ENCODE measurements at places on chromosomes 2 and 18.

- no peak for DNase-seq
These were observed 241.6 kb upstream of the RAB6C start for GRCh38 chr2:129737660-129738527.

GRCh38 chr2:217064234-217065011 lies 204.6 kb upstream of the TNP1 start:
- no peak for DNase-seq

- DNase-seq: no peak
These were observed 9.9 kb downstream of the CNTNAP5 start for GRCh38 chr2:124035001-124035400.

- no peak for DNase-seq
These were observed 81.1 kb upstream of the TTC39C start for GRCh38 chr18:23933407-23933806.

GRCh38 chr2:216345846-216346245 lies 26.4 kb downstream of the MARCHF4 start:
- no peak for DNase-seq

GRCh38 chr2:58634653-58635370 lies 393.7 kb upstream of the FANCL start:
- no peak for DNase-seq

GRCh38 chr2:181411105-181411849 lies 45.9 kb upstream of the ITGA4 start:
- DNase-seq: no peak

- DNase-seq: no peak
These were observed 276.1 kb upstream of the CYP26B1 start for GRCh38 chr2:72423756-72424155.

GRCh38 chr18:8298186-8298585 lies 311.1 kb upstream of the RAB12 start:
- DNase-seq: no peak

GRCh38 chr2:209666296-209666695 lies 105.3 kb upstream of the UNC80 start:
- DNase-seq: no peak

GRCh38 chr2:105215586-105216192 lies 25.9 kb upstream of the GPR45 start:
- DNase-seq: no peak

DNA sequence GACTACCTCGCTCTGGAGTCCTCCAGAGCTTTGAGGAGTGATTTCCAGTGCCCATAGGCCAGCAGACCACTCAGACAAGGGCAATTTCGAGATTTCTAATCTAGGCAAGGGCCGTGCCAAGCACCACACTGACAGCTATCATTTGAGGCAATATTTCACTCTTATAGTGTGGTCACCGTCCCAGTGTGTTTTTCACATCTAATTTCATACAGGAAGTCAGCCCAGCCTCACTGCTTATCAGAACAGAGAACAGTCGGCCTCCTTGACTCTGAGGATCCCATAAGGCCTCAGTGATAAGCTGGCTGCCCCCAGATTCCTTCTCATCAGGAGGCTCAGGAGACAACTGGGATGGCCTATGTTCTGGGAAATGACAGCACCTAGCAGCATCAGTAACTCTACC lies 581 bp downstream of the CAPN14 start:
- DNase-seq: no peak

DNA sequence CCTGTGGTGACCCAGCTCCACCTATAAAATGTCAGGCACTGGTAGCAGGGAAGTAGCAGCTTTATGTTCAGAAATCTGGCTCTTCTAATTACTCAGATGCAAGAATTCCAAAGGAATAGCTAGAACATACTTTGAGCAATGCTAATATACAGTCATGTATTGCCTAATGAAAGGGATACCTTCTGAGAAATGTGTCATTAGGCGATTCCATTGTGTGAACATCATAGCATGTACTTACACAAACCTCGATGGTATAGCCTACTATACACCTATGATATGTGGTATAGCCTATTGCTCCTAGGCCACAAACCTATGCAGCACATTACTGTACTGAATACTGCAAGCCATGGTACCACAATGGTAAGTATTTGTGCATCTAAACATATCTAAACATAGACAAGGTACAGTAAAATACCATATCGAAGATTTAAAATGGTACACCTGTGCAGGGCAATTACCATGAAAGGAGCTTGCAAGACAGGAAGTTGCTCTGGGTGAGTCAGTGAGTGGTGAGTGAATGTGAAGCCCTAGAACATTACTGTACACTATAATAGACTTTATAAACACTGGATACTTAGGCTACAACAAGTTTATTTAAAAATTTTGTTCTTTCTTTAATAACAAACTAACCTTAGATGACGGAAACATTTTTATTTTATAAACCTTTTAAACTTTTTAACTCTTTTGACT lies 50.3 kb upstream of the ETAA1 start:
- DNase-seq: no peak

DNA sequence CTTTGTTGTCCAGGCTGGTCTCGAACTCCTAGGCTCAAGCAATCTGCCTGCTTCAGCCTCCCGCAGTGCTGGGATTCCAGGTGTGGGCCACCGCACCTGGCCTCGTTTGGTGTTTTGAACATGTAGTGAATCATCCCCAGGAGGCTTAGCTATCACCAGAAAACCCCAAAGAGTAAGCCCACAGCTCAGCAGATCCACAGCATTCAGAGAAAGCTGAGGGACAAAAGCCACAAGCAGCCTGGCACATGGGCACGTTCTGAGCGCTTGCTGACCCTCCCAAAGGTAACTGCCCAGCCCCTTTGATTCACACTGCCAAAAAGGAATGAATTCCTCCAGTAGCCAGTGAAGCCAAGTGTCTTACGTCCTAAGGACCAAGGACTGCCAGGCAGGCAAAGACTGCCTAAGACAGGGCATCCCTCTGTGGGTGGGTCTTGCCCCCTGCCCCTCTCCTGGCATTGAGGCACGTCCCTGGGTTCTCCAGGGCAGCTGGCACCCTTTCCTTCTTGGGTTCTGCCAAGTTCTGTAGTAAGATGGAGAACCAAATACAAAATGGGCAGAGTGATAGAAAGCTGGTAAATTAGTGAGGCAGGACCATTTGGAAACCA lies 31.7 kb downstream of the MBP start:
- DNase-seq: no peak

GRCh38 chr2:41865263-41865662 lies 182.6 kb upstream of the PKDCC start:
- no peak for DNase-seq

- no peak for DNase-seq
These were observed 241.2 kb downstream of the TFCP2L1 start for GRCh38 chr2:121043827-121044222.

GRCh38 chr2:215002500-215002899 lies 135.9 kb downstream of the ABCA12 start:
- peak; percentile 1 for DNase-seq

DNA sequence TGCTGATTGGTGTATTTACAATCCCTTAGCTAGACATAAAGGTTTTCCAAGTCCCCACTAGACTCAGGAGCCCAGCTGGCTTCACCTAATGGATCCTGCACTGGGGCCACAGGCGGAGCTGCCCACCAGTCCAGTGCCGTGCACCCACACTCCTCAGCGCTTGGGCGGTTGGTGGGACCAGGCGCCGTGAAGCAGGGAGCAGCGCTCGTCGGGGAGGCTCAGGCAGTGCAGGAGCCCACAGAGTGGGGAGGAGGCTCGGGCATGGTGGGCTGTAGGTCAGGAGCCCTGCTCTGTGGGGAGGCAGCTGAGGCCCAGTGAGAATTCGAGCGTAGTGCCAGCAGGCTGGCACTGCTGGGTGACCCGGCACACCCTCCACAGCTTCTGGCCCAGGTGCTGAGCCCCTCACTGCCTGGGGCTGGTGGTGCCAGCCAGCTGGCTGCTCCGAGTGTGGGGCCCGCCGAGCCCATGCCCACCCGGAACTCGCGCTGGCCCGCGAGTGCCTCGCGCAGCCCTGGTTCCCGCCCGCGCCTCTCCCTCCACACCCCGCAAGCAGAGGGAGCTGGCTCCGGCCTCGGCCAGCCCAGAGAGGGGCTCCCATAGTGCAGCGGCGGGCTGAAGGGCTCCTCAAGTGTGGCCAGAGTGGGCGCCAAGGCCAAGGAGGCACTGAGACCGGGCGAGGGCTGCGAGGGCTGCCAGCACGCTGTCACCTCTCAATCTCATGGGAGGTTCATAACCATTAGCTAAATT lies 475.6 kb upstream of the DCC start:
- DNase-seq: no peak

DNA sequence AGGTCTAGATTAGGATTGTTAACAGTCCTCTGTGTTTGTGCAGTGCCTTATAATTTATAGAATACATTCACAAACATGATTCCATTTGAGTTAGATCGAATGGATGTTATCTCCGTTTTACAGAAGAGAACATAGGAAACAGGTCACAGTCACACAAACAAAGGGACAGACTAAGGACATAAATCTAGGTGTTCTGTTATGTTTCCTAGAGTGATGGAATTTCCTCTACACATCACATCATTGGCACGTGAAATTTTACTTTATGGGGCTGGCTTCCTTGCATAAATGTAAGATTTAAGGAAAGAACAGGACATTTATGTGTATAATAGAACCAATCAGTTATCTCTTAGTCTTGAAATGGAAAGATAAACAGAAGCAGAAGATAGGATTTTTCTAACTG lies 6.4 kb downstream of the TRIM54 start:
- no peak for DNase-seq

DNA sequence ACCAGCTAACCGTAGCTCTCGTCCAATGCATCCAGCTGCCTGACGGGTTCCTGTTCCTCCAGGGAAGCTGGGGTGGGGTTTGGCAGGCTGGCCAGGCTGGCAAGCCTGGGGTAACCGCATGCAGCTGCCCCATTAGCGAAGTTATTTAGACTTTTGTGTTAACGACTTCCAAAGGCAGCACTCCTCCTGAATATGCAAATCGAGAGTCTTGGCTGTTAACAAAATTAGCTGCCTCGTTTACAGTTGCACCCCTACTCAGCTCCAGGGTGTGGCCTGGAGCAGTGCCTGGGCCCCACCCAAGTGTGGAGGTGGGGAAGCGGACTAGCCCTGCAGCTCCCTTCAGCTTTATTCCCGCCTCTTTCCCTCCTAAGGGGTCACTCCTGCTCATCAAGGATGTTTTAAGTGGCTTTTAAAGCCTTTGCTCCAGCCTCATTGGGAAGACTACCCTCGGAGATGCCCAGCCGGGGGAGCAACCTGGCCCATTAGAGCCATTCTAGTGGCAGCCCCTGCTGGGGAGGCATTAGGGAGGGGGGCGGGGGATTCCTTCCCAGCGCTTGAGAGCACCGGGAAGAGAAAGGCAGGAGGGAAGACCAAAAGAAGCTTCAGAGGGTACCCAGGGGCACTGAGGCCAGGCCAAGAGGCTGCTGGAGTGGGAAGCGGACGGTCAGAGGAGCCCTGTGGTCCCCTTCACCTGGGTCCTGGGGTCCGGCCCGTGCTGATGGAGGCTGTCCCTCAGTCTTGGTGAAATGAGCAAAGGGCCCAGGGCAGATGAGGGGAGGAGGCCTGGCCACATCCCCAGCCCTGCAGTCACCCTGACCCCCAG lies 204.1 kb downstream of the CELF4 start:
- DNase-seq: no peak

- DNase-seq: no peak
These were observed 244.7 kb downstream of the EIPR1 start for GRCh38 chr2:3132966-3133365.

- DNase-seq: no peak
These were observed 100.7 kb upstream of the ZFP36L2 start for GRCh38 chr2:43327119-43327518.

DNA sequence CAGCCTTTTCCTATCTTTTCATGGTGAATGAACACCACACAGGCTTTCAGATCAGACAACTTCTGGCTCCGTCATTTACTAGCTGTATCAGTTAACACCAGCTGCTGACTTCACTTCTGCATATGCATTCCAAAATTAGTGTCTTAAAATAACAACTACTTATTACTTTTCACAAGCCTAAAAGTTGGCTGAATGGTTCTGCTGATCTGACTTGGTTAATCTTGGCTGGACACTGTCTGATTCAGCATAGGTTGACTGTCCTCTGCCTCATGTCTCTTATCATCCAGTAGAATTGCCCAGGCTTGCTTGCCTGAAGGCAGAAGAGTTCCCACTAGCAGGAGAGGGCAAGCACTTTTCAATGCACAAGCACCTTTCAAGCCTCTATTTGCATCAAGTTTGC lies 72.7 kb downstream of the MARCHF4 start:
- DNase-seq: no peak

DNA sequence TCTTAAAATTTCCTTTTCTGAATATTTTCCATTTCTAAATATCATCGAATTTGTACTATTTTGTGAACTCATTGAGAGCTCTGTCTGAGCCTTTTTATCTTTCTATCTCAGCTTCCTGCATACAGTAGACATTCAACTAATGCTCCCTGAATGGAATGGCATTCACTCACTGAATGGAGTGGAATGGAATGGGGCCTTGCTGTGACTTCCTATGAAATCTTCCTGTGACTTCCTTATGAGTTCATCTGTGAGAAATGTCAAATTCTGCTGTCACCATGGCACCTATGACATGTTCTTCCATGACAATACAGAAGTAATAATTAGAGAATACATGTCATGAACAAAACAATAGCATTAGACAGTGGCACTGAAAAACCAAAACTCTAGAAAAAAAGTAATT lies 199.6 kb downstream of the NR4A2 start:
- DNase-seq: no peak

DNA sequence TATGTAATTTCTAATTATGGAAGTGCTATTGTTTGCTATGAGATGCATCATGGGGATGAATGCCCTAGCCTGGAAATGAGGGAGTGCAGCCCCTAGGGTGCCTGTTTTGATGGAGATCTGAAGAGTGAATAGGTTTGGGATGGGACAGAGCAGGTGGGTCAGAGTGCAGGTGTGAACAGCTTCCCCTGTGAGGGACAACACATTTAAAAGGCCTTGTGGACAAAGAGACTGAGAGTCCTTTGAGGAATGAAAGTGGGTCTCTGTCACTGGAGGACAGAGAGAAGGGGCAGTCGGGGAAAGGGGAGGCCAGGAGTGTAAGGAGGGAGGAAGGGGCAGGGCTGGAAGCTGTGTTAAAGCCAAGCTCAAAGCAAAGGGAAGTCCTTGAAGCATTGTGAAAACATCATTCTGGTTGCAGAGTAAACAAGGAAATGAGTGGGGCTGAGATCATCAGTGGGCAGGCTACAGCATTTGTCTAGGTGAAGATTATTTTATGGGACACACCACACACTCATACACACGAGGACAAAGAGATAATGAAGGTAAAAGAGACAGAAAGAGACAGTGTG lies 877.6 kb downstream of the SLC4A3 start:
- DNase-seq: no peak

DNA sequence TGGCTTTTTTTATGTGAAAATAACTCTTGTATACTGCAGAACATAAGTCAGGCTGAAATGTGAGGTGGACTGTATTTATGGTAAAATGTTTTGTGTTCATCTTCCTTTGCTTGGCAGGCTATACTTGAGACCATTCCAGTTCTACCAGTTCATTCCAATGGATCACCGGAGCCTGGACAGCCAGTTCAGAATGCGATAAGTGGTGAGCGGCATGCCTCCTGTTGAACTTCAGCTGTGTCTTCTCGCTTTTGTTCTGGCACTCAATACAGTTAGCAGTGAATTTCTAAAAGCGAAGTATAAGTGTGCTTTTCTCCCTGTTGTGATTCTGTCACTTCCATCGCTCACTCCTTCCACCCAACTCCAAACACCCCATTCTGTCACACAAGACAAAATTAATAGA lies 138.5 kb downstream of the ARHGAP28 start:
- no peak for DNase-seq
